ENCODE measurements at places on chromosomes 2 and 18. TPM values are rescaled to one million over a fixed set of nuclear protein-coding genes. Genes with fewer than 3 reads are reported as not detected.

Gene QPCT
- total RNA-seq = 4.8 TPM

Gene SERPINB11
- not detected for total RNA-seq

Gene CD226
- total RNA-seq = 3.1 TPM

Gene EMX1
- not detected for total RNA-seq

Gene SCN3A
- total RNA-seq = 0.58 TPM

Gene OR6B2
- 5.1 TPM for total RNA-seq

Gene FSHR
- not detected for total RNA-seq

Gene UGT1A8
- not detected for total RNA-seq

Gene SLC23A3
- total RNA-seq = 3.3 TPM

Gene COLEC11
- 1.1 TPM for total RNA-seq

Gene TMEM200C
- 0.94 TPM for total RNA-seq

Gene FRZB
- 17.1 TPM for total RNA-seq

Gene RND3
- total RNA-seq = 56.9 TPM

Gene CNGA3
- total RNA-seq = not detected

Gene ELOA2
- total RNA-seq = not detected

Gene ALPG
- not detected for total RNA-seq

Gene TNFRSF11A
- total RNA-seq = 2.7 TPM

Gene MRO
- total RNA-seq = 2.0 TPM

Gene CNTNAP5
- not detected for total RNA-seq

Gene ABHD1
- 3.6 TPM for total RNA-seq

Gene PPP1R1C
- total RNA-seq = 18.1 TPM

Gene NCKAP5
- 10.5 TPM for total RNA-seq

Gene AQP12B
- total RNA-seq = not detected

Gene SIX3
- not detected for total RNA-seq

Gene MYCN
- total RNA-seq = 7.0 TPM

Data from sciatic nerve (tissue), 2 donors.